Cardiac muscle cell (in vitro differentiated cells and primary cell): ENCODE measurements at places on chromosomes 11 and 22.

DNA sequence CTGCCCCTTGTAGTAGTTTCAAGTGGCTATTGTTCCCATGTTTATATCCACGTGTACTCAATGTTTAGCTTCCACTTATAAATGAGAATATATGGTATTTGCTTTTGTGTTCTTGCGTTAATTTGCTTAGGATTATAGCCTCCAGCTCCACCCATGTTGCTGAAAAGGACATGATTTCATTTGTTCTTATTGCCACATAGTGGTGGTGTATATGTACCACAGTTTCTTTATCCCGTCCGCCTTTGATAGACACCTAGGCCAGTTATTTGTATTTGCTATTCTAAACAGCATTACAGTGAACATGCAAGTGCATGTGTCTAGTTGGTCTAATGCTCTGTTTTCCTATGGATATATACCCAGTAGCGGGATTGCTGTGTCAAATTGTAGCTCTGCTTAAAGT lies 6.8 kb downstream of the OR51B2 start:
- no peak for DNase-seq
- no peak overlapping the region for H3K27ac ChIP-seq
- H3K4me1 ChIP-seq, result no peaks in the 10 kb centered on the region
- H3K27me3 ChIP-seq, result no peaks in the 10 kb centered on the region
- no peaks in the 10 kb centered on the region for H3K36me3 ChIP-seq
- no peak overlapping the region for H3K4me3 ChIP-seq

GRCh38 chr11:223884-224283 lies 12.3 kb downstream of the SIRT3 start:
- no peaks in the 10 kb centered on the region for H3K4me1 ChIP-seq
- H3K27me3 ChIP-seq, result no peaks in the 10 kb centered on the region
- DNase-seq, result no peak
- no peak overlapping the region for H3K27ac ChIP-seq
- H3K4me3 ChIP-seq, result no peak overlapping the region

DNA sequence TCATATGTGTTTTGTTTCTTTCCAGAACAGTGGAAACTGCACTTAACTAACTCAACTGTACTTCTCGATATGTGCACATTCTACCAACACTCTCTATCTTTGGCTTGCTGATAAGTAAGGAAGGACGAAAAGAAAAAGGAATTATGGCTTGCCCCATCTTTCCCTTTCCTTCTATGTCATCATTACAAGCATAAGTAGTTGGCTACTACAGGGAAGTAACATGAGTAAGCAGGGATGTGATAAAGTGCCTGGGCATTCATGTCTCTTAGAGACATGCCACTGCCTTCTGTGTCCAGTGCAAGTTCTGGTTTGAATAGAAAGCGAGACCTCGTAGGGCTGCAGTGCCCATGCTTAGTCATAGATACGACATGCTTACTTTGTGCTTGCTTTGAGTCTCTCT lies 342.5 kb downstream of the ETS1 start:
- no peak overlapping the region for H3K27ac ChIP-seq
- H3K36me3 ChIP-seq, result no peaks in the 10 kb centered on the region
- H3K27me3 ChIP-seq, result no peaks in the 10 kb centered on the region
- DNase-seq, result peak; percentile 69
- H3K4me1 ChIP-seq, result no peaks in the 10 kb centered on the region

DNA sequence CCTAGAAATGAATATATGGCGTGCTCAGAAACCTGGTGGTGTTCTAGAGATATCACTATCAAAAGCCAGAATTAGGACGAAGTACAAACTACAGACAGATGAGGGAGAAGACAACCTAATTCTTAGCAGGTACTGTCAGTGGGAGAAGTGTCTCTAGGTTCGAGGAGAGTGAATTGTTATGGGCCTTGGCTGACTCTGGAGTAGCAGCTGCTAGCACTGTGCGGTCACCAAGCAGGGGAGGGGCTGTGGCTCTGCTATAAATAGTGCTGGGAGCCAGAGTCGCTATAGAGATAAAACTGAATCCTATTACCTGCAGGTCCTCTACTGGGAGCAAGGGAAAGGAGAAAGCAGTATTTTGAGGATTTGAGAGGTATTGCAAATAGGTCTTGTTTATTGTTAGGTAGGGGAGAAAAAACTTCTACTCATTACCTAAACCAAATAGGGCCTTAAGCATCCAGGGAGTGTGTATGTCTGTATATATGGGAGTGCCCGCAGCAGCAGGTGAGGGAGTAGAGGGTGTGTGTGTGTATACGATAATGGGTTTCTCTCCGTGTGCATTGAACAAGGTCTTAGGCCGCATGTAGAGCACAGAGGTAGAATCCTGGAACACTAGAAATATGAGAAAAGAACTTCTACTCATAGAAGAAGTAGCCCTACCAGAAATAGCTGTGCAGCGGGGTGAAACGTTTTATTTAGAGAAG lies 2.2 kb downstream of the MADD start:
- peak overlapping the region; percentile 64 for H3K27ac ChIP-seq
- DNase-seq, result peak; percentile 83
- H3K4me1 ChIP-seq, result peaks cover 34% of the 10 kb centered on the region
- H3K27me3 ChIP-seq, result no peaks in the 10 kb centered on the region
- H3K4me3 ChIP-seq, result peak overlapping the region; percentile 55
- peaks cover 25% of the 10 kb centered on the region for H3K36me3 ChIP-seq
